AML-193 (cell line): ENCODE measurements at places on chromosomes 13 and 19.

- DNase-seq = peak; percentile 79
Measured at GRCh38 chr19:18397242-18398202, at the start of gene LRRC25. LRRC25 (minus strand) TSS chr19:18397622; CDS start chr19:18396963, 659 bp downstream.

GRCh38 chr13:76860706-76861105 lies 25.5 kb downstream of the KCTD12 start:
- no peak for DNase-seq

DNA sequence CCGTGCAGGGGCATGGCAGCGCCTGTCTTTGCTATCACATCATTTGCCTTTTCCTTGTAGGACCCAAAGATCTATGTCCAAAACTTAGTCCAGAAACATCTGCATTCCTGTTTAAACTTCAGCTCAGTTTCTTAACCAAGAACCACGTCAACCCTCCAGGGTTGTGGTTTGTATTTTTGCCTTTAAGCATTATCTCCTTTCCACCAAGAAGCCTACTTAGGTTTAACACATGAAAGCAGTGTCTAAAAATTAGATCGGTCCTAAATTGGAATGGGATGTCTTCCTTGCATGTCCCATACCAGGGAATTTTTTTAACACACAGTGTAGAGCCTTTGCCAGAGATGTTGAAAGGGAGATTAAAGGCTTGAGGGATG lies 38.8 kb downstream of the DHRS12 start:
- DNase-seq = no peak

GRCh38 chr19:11657307-11657706 lies 60.0 kb downstream of the ZNF627 start:
- no peak for DNase-seq

DNA sequence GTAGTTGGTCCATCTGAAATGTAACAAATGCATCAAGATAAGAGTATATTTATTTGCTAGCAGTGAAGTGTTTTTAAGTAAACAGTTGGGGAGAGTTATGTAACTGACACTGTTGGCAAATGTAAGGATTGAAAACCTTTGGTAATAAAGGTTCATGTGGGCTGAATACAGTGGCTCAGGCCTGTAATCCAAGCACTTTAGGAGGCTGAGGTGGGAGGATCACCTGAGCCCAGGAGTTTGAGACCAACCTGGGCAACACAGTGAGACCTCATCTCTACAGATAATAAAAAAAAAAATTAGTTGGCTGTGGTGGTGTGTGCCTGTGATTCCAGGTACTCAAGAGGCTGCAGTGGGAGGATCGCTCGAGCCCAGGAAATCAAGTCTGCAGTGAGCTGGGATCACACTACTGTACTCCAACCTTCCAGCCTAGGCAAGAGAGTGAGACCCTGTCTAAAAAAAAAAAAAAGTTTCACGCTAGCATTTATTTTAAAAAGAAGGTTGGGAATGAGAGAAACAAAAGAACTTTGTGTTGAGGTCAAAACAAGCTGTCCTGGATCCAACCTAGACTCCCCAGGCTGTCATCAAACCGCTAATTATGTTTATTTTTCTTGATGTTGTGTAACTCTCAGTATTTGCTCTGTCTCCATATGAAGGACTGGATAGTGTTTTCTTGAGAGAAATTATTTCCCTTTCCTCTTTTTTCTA lies 20.7 kb downstream of the SETDB2 start:
- DNase-seq = no peak

GRCh38 chr19:892243-892893 lies 619 bp downstream of the MED16 start:
- DNase-seq = no peak

DNA sequence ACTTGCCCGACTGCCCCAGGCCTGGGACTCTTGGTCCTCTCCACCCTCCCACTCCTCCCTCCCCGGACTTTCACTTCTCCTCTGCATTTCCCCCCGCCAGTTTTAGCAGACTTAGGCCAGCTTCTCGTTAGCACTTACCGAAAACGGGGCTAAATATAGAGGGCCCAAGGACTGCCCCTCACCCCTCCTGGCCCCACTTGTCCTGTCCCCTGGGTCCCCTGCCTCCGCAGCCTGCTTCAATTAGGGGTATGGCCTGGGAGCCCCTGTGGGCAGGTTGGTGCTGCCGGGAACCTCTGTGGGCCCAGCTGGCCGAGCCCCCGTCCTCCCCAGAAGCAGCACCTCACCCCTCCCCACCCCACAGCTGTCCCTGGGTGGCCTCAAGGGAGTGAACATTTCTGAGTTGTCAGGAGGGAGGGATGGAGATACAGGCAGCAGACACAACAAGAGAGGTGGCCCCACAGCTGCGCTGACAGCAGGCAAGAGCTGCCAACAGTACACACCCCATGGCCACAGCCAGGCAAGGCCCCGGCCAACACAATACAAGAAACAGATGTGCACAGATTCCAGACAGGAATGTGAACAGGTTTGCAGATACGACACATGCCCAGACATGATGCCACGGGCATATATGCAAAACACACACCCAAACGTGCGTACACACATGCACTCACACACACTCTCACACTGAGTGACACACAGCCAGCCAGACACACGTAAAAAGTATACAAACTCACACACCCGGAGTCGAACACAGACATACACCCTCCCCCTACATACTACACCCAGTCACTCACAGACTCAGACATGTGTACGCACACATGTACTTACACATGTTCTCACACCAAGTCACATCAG lies 2.6 kb downstream of the POU2F2 start:
- no peak for DNase-seq

DNA sequence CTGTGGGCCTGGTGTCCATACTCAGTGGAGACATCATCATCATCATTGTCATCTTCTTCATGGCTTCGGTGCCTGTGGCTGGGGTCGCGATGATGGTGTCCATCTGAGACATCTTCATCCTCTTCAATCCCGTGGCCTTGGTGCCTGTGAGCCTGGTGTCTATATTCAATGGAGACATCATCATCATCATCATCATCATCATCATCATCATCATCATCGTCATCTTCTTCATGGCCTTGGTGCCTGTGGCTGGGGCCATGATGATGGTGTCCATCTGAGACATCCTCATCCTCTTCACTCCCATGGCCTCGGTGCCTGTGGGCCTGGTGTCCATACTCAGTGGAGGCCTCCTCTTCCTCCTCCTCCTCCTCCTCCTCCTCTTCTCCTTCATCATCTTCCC lies 917 bp downstream of the HRC start:
- DNase-seq = no peak

DNA sequence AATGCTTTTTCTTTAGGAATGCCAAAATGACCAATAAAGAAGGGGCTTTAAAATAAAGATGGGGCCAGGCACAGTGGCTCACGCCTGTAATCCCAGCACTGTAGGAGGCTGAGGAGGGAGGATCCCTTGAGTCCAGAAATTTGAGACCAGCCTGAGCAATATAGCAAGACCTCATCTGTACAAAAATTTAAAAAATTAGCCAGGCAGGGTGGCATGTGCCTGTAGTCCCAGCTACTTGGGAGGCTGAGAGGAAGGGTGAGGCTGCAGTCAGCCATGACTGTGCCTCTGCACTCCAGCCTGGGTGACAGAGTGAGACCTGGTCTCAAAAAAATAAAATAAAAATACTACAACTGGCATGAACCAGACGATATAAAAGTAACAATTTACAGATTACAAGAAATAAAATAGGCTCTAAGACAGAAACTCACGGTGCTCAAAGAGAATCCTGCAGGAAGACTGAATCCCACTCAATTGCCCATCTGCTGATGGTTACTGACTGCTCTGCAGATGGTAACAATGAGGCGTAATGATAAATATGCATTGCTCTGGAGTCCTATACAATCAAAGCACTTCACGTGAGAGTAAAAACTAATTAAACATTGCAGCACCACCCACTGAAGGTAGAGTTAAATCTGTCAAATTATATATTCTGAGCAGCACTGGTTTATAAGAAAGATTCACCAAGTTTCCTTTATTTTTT lies 93.2 kb downstream of the LHFPL6 start:
- DNase-seq = no peak

DNA sequence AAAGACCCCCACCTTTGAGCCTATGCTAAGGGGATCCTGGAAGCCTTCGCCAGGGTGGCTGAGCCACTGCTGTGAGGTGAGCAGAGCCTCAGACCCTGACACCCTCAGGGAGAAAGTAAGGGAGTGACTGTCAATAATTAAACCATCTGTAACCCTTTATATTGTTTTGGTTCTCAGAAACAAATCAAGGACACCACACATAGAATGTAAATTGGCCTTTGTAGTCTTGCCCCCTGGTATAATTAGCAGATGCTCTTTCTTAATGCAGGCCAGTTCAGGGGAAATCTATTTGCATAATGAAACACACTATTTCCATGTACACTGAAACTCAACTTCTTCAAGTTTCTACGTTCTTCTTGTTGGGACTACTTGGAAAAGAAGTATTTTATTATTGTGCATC lies 127.7 kb upstream of the EDNRB start:
- no peak for DNase-seq

DNA sequence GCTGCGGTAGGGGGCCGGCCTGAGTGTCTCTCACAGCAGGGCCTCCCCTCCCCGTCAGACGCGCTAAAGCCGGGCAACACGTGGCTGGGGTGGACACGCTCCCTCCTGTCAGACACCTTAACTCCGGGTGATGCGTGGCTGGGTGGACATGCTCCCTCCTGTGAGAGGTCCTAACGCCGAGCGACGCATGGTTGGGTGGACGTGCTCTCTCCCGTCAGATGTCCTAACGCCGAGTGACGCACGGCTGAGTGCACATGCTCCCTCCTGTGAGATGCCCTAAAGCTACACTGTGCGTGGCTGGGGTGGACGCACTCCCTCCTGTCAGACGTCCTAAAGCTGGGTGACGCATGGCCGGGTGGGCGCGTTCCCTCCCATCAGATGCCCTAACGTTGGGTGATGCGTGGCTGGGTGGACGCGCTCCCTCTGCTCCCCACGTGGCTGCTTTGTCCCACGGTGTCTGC lies 126.1 kb upstream of the MCF2L start:
- DNase-seq = no peak

DNA sequence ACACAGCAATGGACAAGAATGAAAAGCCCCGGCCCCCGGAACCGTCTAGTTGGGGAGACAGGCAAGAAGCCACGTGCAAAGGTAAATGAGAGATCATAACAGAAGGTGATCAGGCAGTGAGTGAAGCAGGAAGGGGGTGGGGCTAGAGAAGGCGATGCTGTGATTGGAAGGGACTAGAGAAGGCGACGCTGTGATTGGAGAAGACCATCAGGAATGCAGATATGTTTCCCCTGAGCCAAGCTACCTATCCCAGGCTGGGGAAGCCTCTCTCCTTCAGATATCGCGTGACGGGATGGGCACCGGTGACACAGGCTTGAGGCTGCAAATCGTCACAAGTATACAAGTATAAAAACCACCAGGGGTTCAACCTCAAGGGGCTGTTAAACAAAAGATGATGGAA lies 21.8 kb downstream of the DCAF15 start:
- DNase-seq = no peak

GRCh38 chr13:114008964-114009589 lies 35.2 kb upstream of the C13orf46 start:
- no peak for DNase-seq

DNA sequence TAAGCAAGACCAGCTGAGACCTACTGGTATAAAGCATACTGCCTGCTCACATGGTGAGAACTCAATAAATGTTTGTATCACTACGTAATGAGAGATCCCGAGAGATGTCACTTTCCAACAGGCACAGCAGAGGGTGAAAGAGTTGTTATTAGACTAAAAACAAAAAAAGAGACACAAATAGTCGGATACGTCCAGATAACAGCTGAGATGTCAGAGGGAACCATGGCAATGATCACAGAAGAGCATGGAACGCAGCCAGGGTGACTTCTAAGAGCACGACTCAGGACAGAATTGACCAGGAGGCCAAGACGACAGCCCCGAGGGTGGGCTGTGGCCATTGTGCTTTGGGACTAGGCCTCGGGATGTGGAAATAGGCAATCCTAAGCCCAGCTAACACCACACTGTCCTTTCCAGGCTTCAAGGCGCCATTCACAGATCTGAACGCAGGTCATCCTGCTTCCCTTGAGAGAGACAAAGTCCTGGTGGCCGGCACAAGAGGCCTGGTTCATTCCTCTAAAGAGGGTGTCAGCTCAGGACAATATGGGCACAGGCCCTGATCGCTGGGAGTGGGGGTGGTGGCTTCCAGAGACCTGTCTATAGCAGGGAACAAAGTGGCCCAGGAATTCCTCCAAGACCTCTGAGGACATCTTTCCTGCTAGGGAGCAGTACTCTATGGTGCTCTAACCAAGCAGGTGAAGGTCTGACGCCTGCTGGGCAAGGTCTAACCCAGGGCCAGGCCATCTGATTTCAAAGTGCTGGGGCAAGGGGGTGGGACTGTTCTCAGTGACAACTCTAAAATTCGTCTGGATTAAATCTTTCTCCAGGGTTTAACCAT lies 3.2 kb downstream of the SH3GL1 start:
- no peak for DNase-seq

- DNase-seq = peak; percentile 72
Measured at GRCh38 chr13:50732712-50733111, 110.8 kb downstream of the DLEU7 start.

- DNase-seq = no peak
Measured at GRCh38 chr13:43293986-43294385, 270.6 kb downstream of the DNAJC15 start.

DNA sequence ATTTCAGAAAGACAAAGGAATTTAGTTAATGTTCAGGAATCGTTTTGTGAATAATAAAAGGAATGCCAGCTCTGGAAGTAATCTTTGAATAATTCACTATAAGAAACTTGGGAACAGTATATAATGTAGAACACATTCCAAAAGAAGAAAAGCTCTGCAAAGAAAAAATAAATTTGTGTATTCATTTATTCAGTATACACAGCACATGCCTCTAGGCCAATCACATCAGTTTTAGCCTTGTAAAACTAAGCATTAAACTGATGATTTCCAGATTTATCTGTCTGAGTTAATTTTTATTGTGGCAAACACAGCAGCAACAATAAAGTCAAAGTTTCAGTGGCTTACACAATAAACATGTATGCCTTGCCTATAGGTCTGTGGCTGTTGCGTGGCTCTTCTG lies 5.7 kb upstream of the RXFP2 start:
- DNase-seq = no peak

DNA sequence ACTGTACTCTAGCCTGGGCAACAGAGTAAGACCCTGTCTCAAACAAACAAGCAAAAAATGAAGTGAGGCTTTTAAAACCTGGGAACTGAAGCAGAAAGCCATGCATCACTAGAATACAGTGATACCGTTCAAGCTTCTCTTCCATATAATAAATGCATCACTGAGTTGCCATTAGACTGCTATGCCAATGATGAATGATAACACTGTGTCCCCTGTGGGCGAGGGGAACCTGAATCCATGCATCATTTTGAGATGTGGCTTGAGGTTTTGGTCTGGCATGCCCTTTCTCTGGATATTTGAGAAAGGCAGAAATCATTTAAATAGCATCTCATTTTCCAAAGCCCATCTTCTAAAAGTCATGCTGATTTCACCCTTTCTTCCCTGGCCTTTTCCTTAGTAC lies 1.5 kb upstream of the FAM124A start:
- DNase-seq = no peak

- no peak for DNase-seq
Measured at GRCh38 chr13:35923347-35923746, 207.8 kb downstream of the DCLK1 start.

GRCh38 chr19:1524972-1525325 lies 1.1 kb downstream of the PLK5 start:
- no peak for DNase-seq

GRCh38 chr19:53147645-53148044 lies 11.2 kb downstream of the ZNF347 start:
- DNase-seq = no peak

- DNase-seq = no peak
Measured at GRCh38 chr19:39409208-39410016, 2.8 kb downstream of the ZFP36 start.

GRCh38 chr19:16922592-16922934 lies 33.8 kb downstream of the F2RL3 start:
- no peak for DNase-seq

- DNase-seq = no peak
Measured at GRCh38 chr13:33183431-33184111, 102.0 kb downstream of the STARD13 start.
